Regular cardiac myocyte (primary cell): ENCODE measurements at places on chromosomes 5 and 9. TPM values are rescaled to one million over a fixed set of nuclear protein-coding genes. Genes with fewer than 3 reads are reported as not detected.

FBXO4 gene
- total RNA-seq: 8.7 and 10.2 TPM in 2 replicates

APC gene
- 54.4 and 56.4 TPM in 2 replicates for total RNA-seq

ZFP62 gene
- 23.4 and 24.8 TPM in 2 replicates for total RNA-seq

SLCO6A1 gene
- not detected in 2 replicates for total RNA-seq

LMAN2 gene
- total RNA-seq: 342 and 514 TPM in 2 replicates
